ENCODE measurements at places on chromosomes 13 and 19.

DNA sequence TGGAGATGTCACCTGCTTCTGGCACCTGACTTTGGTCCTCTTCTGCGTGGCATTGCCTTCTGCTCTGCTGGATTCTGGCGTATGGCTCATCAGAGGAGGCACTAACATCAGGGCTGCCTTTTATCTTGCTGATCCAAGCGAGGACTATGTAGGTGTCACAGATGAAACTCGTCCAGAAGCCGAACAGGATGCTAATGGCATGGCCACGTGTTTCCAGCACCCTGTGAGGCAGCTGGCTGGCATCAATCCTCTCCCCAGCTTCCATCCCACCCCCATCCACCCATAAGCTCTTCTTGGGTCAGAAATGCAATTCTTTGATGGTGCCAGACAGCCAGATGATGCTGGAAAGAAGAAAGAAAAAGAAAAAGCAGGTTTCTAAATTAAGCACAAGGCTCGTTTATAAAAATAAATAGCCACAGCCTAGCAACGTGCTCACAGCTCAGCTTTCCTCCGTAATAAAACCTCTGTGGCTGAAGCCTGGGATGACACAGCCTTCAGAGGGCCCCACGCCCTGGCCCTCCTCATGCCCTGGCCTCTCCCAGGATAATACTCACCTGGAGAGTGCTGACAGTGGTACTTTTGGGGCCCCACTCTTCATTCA, 212.9 kb upstream of the SERP2 start:
- DNase-seq = peak; percentile 53

- no peak for DNase-seq
These were observed 11.9 kb upstream of the PIK3R2 start for GRCh38 chr19:18141031-18141430.

GRCh38 chr19:42132851-42133528, 744 bp upstream of the POU2F2 start:
- peak; percentile 68 for DNase-seq

DNA sequence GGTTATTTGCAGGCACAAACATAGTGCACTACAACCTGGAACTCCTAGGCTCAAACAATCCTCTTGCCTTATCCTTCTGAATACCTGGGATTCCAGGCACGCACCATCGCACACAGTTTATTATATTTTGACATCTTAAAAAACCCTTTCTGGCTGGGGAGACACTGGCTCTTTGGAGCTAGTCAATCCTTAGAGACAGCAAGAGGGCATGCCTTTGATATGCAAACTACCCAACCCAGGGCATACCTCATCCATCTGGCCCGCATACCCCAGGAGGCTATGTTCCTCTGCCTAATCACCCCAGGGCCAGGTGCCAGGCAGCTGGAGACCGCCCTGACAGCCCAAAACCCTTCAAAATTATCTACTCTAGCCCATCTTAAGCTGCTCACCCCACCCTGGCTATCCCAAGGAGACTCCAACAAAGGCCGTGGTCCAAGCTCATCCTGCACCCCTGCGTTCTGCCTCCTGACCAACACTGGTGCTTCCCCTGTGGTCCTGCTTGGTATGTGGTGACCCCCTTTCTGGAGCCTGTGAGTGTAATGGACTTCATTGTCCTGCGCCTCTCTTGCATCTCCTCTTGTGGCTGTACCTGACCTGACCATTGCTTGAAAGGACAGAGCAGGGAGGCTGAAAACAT, 86.4 kb downstream of the RGCC start:
- DNase-seq = no peak

- DNase-seq = no peak
These were observed 172.5 kb upstream of the SLITRK5 start for GRCh38 chr13:87498681-87499080.

- no peak for DNase-seq
These were observed 334.0 kb downstream of the SLITRK5 start for GRCh38 chr13:88005188-88005587.
